ENCODE measurements at places on chromosomes 7 and 10.

- no peak for DNase-seq
These were observed 271.9 kb downstream of the ADARB2 start for GRCh38 chr10:1465418-1465911.

DNA sequence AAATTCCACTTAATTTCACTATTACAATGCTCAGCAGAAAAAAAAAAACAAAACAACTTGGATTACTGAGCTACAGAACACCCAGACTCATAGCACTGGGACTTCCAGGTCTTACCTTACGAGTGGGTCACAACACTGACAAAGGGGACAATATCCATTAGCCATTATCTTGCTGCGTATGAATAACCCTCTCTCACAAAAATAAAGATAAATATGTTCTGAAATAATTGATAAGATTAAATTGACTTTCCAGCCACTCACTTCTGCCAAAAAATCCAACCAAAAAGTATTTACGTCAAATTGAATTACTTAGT lies 128.7 kb downstream of the PKD1L1 start:
- no peak for DNase-seq

GRCh38 chr10:61159253-61159652 lies 215.3 kb upstream of the RHOBTB1 start:
- DNase-seq: no peak

- DNase-seq: no peak
These were observed 110.8 kb downstream of the REEP3 start for GRCh38 chr10:63631991-63632390.

- no peak for DNase-seq
These were observed 9.8 kb upstream of the PNPLA8 start for GRCh38 chr7:108535744-108536143.

- no peak for DNase-seq
These were observed 179.7 kb downstream of the KCND2 start for GRCh38 chr7:120452665-120453064.

DNA sequence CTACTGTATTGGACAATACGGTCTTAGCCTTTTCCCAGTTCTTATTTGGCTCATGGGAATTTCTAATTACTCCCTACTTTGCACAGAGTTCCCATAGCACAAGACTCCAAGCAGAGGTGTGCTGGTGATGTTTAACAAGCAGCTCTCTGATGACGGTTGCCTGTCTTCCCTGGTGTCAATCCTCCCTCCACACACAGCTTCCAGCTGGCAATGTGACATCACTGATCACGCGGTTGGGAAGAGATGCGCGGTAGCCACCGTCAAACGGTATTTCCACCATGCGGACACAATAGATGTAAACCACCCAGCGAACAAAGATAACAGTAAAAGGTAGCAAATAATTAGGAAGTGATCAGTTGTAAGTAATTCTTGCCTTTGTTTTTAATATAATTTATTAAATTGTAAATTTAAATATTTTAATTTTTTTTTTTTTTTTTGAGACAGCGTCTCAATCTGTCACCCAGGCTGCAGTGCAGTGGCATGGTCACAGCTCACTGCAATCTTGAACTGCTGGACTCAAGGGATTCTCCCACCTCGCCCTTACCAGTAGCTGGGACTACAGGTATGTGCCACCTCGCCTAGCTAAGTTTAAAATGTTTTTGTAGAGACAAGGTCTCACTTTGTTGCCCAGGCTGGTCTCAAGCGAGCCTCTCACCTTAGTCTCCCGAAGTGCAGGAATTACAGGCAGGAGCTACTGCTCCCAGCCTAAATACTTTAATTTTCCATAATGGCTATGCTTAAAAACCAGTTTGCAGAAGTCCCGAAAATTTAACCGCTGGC lies 36.3 kb upstream of the IL15RA start:
- DNase-seq: no peak

DNA sequence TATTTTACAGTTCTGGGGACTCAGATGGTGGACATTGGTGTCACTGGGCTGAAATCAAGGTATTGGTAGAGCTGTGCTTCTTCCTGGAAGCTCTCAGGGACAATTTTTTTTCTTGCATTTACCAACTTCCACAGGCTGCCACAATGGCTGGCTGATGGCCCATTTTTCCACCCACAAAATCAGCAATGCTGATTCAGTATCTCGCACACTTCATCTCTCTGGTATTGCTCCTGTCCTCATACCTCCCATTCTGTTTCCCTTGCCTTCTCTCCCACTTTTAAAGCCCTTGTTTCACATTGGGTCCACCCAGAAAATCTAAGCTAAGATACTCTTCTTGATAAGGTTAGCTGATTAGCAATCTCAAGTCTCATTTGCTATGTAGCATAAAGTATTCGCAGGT lies 530.9 kb upstream of the POM121L12 start:
- DNase-seq: no peak

- no peak for DNase-seq
These were observed 48.7 kb downstream of the TPK1 start for GRCh38 chr7:144787127-144787526.

- DNase-seq: no peak
These were observed 13.7 kb downstream of the ADAP1 start for GRCh38 chr7:940599-941408.

GRCh38 chr7:92158660-92159575 lies 20.0 kb downstream of the LRRD1 start:
- DNase-seq: no peak

DNA sequence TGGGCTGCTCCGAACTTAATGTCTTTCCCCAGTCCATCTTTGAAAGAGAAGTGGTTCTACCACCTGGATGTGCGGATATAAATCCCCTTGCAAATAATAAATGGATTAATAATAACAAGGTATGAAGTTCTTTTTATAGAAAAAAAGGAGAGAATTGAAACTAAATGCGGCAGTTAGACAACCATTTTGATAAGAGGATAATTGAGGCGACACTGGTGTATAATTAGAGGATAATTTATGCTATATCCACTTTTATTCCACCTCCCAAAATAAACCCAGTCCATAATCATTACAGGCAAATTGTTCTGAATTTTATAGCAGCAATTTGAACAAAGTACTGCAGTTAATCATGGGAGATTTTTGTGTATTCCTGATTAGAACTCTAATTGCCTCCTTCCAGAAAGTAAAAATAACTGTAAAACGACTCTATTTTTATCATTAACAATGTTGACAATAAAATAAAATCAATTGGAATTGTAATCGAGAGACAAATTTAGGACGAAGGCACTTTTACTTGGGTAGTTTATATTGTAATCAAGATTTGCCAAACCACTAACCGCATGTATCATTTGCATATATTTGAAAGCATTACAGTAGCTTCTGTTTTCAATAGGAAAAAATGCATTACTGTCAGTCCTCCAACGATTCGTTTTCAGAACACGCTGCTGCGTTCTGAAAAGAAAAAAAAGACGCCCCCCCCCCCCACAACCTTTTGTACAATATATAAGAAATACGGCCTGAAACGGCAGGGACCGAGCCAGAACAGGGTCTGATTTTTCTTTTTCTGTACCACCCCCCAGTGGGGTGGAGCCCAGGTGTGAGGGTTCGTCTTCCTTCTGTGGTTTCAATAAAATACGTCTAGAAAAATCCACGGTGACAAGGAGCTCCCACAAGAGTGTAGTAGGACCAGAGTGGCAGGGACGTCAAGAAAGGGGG lies 838 bp upstream of the DLX6 start:
- DNase-seq: no peak

- DNase-seq: no peak
These were observed 8.1 kb downstream of the HHEX start for GRCh38 chr10:92697663-92698511.

- no peak for DNase-seq
These were observed 83.6 kb downstream of the MPP7 start for GRCh38 chr10:28219251-28219650.

- no peak for DNase-seq
These were observed 60.7 kb downstream of the ZMIZ1 start for GRCh38 chr10:79129361-79129997.

GRCh38 chr7:2662273-2663120 lies 25.5 kb upstream of the AMZ1 start:
- no peak for DNase-seq

DNA sequence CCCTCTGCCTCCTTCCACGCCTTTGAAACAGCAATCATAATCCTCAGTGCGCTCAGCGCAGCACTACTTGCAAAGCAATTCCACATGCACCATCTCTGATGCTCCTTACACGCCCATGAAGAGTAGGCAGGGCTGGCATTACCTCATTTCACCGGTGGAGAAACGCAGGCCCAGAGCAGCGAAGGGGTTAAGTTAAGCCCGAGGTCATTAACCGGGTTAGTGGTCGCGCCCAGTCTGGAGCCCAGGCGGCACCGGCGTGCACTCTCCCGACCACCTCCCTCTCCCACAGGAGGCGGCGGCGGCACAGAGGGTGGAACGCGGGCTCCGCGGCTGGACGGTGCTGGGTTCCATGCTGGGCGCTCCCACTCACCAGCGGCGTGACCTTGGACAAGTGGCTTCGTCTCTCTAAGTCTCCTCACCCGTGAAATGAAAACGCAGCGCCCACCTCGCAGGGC lies 515 bp downstream of the FASTK start:
- DNase-seq: no peak

- DNase-seq: no peak
These were observed 84.0 kb upstream of the NPY start for GRCh38 chr7:24199978-24200377.

All from retinal pigment epithelial cell (primary cell).